ENCODE measurements at places on chromosomes 4 and X.

- no peak for DNase-seq
Measured at GRCh38 chrX:110759785-110760184, 35.8 kb downstream of the CHRDL1 start.

GRCh38 chr4:3122081-3122563, 47.6 kb downstream of the HTT start:
- DNase-seq = no peak

GRCh38 chrX:16807976-16808542, 21.8 kb downstream of the TXLNG start:
- DNase-seq = no peak

- DNase-seq = no peak
Measured at GRCh38 chr4:74287164-74287563, 21.1 kb upstream of the EPGN start.

DNA sequence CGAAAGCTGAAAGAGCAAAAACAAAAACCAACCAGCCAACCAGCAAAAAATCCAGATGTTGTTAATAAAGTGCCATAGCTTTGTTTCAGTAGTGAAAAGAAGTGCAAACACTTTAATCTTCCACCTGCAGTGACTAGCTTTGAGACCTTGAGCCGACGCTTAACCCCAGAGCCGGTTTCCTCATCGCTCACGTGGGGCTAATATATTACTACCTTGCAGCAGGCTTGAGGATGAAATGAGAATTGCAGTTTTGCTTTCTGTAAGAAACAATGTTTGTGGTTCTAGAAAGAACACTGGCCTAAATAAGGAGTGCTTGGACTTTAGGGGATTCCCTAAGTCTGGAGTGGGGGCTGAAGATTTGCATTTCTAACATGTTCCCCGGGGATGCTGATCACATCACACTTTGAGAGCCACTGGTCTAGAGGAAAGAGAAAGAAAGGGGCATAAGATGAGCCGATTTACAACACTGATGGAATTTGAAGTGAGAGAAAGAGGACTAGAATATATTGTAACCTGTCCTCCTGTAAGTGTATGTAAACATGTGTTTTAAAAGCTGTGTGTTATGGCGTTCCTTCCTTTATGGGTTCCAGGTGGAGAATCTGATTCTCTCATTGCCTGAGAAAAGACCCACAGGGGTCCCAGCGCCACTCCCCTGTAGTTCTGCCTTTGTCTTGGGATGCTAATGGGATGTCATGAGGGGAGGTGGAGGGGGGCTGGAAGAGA, 1.4 kb downstream of the FGF2 start:
- peak; percentile 17 for DNase-seq

GRCh38 chr4:82989575-82990429, 20.8 kb downstream of the LIN54 start:
- no peak for DNase-seq

DNA sequence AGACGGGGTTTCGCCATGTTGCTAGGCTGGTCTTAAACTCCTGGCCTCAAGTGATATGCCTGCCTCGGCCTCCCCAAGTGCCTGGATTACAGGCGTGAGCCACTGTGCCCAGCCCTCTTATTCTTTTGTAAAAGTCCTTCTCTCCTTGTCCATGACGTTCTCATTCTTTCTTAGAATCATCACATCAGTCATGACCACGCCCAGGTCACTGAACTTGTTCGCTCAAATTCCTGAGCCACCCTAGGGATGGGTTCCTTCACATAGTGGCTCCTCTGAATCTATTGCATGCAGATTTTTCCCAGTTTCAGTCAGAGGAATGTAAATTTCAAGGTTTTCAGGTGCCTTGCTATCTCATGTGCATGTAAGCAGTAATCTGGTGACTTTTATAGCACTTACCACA, 15.7 kb downstream of the JADE1 start:
- DNase-seq = no peak

- no peak for DNase-seq
Measured at GRCh38 chr4:123554801-123555232, 158.2 kb downstream of the SPRY1 start.

DNA sequence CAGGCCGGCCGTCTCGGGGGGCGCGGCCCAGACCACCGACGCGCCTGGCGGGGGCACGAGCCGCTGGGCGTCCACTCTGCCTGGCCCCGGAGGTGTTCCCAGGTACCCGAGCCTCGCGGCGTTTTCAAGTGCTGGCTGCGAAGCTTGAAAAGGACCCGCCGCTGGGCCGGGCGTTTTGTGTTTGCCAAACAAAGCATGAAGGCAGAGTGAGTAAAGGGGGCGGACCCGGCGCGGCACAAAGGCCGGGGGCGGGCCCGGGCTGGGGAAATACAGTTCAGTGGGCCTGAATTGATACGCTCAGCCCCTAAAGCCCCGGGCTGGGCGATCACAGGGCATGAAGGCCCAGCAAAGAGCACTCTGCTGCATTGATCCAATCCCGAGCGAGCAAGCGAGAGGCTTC, 65.4 kb downstream of the SOX3 start:
- no peak for DNase-seq

GRCh38 chr4:79492148-79492547, 84.1 kb upstream of the GK2 start:
- DNase-seq = no peak

DNA sequence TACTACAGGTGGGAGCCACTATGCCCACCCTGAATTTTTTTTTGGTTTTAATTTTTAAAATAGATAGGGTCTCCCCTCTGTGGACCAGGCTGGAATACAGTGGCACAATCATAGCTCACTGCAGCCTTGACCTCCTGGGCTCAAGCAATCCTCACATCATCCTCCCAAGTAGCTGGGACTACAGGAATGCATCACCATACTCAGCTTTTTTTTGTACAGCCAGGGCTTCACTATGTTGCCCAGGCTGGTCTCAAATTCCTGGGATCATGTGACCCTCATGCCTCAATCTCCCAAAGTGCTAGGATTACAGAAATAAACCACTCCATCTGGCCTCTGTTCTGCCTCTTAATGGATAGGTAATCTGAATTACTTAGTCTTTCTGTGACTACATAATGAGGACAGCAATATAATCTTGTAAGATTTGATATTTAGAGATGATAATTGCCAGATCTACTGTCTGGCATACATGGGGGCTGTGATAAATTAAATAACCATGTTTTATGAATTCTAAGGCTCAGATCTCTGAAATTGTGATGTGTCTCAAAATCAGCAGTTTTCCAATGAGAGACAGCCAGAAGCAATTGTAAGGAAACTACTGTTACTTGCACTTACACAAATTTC, 26.7 kb downstream of the PDS5A start:
- no peak for DNase-seq

DNA sequence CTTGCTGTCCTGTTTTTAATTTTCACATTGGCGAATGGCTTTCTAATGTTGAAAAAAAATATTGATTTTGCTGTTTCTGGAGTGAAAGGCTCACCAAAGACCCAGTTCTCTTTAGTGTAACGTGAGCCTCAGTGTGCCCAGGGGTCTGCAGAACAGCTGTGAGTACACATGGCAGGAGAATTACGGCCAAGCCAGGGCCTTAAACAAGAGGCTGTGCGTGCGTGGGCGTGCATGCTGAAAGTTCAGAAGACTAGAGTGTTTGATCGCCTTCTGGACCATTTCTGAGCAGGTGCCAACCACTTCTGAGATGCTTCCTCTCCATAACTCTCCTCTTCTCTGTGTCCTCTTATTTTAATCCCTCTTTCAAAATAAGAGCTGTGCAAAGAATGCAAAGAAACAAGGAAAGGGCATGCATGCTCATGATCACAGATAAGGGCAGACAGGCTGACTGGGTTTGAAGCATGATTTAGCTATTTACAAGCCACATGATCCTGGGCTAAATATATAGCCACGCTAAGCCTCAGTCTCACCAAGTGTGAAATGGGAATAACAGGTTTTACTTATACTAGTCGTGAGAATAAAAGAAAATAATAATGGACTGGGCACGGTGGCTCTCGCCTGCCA, 9.9 kb downstream of the PHEX start:
- no peak for DNase-seq

GRCh38 chr4:113943863-113944262, 35.6 kb downstream of the ARSJ start:
- no peak for DNase-seq

GRCh38 chrX:106378616-106379015, 210.5 kb downstream of the PWWP3B start:
- no peak for DNase-seq

DNA sequence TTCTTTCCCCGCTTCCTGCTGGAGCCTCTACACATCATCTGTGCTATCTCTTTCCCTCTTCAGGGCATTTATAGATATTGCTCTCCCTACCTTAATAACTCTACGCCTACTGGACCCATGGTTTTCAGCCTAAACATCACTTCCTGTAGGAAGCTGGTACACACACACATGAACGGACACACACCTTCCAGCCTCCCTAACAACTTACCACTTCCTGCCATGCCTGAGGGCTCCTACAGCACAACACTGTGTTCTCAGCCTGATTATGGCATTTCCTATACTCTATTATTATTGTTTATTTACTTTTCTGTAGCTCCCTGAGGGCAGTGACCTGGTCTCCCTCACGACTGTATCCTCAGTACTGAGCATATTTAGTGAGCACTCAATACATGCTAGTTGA, 163.6 kb upstream of the MAP3K15 start:
- DNase-seq = no peak

DNA sequence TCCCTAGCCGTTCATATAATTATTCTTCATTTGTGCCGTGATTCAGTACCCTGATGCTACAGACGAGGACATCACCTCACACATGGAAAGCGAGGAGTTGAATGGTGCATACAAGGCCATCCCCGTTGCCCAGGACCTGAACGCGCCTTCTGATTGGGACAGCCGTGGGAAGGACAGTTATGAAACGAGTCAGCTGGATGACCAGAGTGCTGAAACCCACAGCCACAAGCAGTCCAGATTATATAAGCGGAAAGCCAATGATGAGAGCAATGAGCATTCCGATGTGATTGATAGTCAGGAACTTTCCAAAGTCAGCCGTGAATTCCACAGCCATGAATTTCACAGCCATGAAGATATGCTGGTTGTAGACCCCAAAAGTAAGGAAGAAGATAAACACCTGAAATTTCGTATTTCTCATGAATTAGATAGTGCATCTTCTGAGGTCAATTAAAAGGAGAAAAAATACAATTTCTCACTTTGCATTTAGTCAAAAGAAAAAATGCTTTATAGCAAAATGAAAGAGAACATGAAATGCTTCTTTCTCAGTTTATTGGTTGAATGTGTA, 7.0 kb downstream of the SPP1 start:
- no peak for DNase-seq

DNA sequence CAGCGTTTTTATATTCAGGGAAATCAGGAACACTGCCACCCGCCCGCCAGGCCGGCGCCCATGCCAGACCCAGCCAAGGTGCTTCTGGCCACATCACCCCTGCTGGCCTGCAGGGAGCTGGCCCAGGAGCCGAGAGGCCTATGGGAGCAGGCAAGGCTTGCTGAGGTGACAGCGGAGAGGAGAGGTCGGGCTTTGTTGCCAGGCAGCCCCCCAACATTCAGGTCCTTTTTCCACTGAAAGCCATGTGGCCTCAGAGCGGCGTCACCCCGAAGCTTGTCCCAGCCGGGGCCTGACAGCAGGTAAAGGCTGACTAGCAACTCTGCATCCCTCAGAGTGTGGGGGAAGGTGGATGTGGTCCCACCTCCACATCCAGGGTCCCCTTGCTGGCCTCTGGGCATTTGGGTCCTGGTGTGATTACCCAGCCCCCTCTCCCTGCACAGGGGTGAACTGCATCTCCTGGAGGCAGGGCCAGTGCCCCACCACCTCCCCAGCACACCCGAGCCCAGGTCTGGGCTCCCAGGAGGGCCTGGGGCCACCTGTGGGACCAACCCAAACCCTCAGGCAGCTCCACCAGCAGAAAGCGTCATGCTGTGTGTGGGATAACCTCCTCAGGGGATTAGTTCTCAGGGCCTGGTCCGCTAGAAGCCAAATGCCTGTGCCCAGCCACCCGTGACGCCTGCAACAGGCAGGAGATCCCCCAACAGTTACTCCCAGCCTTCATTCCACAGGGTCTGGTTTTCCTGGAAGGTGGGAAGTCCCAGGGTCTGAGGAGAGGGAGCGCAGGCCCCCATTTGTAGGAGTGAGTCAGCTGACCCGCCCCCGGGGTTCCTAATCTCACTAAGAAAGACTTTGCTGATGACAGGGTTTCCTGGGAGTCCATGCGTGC, at the start of gene PDE6B:
TSS of gene PDE6B (plus strand) at position 869 of the 886 bp plus-strand sequence. CDS start 54 bp downstream, outside the sequence.
- DNase-seq = no peak

All from activated CD4-positive, alpha-beta T cell treated with anti-CD3 and anti-CD28 coated beads, Interleukin-2, amount 50 U/mL, for 4 hours (primary cell).